ENCODE measurements at places on chromosomes 7 and 10. TPM values are rescaled to one million over a fixed set of nuclear protein-coding genes. Genes with fewer than 3 reads are reported as not detected.

The ASAH2B gene
- 0.52 TPM for polyA plus RNA-seq

The HEPACAM2 gene
- polyA plus RNA-seq: not detected

- H3K27ac ChIP-seq: no peak overlapping the region
- DNase-seq: no peak
- H3K27me3 ChIP-seq: no peaks in the 10 kb centered on the region
- no peaks in the 10 kb centered on the region for H3K36me3 ChIP-seq
Observed at GRCh38 chr10:3255616-3256015, 83.0 kb upstream of the PITRM1 start.

The ELFN1 gene
- polyA plus RNA-seq: not detected

The ANKRD26 gene
- 1.3 TPM for polyA plus RNA-seq

DNA sequence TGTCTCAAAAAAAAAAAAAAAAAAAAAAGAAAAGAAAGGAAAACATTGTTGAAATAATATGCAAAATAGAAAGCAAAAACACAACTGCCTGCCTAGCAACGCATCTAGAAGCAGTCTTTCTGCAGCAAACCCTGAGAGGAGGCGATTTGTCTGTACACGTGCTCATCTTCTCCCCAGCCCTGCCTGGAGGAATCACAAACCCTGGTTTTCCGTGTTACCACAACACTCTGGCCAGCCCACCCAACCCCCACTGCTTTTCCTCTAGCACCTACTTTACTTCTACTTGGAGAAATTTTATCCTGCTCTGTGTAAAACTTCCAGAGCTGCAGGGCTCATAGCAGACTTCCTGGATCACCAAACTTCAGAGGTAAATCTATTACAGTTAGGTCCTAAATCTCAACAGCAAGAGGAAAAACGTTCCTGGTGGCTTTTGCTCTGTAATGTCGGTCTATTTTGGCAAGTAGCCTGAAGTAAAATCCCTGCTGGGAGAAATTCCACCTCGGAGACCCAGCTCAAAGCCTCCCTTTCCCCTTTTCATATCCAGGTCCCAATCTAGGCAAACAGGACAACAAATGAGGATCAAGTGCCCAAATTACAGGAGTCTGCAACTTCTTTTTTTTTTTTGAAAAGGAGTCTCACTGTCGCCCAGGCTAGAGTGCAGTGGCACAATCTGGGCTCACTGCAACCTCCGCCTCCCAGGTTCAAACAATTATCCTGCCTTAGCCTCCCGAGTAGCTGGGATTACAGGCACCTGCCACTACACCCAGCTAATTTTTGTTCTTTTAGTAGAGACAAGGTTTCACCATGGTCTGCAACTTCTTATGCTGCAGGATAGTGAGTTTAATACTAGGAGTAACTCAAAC is 91.6 kb downstream of the DNMBP start:
- H3K4me1 ChIP-seq: no peaks in the 10 kb centered on the region
- H3K36me3 ChIP-seq: peaks cover 2% of the 10 kb centered on the region
- H3K27ac ChIP-seq: no peak overlapping the region
- no peak for DNase-seq

The CPXM2 gene
- polyA plus RNA-seq: not detected

DNA sequence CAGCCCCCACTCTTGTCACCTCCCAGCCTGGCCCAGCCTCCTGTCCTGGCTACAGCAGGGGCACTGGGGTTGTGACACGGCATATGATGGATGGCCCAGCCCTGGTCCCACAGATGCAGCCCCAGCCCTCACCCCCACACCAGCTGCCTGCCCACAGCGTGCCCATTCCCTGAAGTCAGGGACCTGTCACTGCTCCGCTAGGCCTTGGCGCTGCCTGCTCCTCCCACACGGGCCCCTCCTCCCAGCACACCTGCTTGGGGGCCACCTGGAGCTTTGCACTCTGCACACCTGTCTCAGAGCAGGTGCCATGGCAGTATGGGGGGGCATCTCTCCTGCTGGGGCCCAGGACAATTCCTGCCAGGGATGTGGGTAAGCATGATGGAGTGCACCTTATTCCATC is 3.5 kb downstream of the GCK start:
- no peak overlapping the region for H3K27ac ChIP-seq
- no peaks in the 10 kb centered on the region for H3K27me3 ChIP-seq
- H3K4me1 ChIP-seq: no peaks in the 10 kb centered on the region

- DNase-seq: peak; percentile 74
- H3K27me3 ChIP-seq: no peaks in the 10 kb centered on the region
- peaks cover 5% of the 10 kb centered on the region for H3K36me3 ChIP-seq
Observed at GRCh38 chr10:26725837-26726727, 28.6 kb downstream of the PDSS1 start.

DNA sequence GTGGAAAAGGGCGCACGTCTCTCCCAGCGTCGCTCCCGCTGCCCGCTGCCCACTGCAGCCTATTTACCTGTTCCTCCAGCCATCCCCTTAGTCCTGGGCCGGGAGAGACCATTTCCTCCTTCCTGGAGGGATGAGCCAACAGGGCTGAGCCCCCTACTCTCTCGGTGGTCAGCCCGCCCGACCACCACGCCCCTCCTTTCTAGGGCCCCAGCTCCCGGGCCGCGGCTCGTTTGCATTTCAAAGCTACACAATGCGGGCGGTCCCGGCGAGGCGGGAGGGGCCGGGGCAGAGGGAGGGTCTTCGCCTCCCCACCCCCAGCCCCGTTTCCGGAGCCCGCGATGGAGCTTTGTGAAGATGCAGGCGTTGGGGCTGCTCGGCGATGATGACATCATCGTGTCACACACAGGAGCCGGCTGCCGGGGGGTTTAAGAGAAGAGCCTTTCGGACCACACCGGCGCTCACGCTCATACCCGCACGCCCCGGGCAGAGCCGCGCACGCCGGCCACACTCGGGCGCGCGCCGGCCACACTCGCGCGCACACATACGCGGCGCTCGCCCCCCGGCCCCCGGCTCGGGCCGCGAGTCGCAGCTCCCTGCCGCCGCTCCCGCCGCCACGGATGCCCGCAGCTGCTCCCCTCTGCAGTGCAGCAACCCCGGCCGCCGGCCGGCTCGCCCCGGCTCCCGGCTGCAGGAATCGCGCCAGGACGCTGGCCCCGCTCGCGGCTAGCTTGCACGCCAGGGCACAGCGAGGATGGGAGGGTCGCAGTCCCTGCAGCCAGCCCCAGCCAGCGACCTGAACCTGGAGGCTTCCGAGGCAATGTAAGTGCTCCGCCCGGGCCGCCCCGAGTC is 107.7 kb upstream of the BTBD16 start:
- DNase-seq: no peak
- peaks cover 4% of the 10 kb centered on the region for H3K4me1 ChIP-seq
- no peaks in the 10 kb centered on the region for H3K36me3 ChIP-seq

- H3K36me3 ChIP-seq: no peaks in the 10 kb centered on the region
Observed at GRCh38 chr7:106064771-106065574, 47.1 kb downstream of the SYPL1 start.

The UBTD1 gene
- polyA plus RNA-seq: 1.2 TPM

Data from B cell (primary cell).